ENCODE measurements at places on chromosomes 12 and 14.

DNA sequence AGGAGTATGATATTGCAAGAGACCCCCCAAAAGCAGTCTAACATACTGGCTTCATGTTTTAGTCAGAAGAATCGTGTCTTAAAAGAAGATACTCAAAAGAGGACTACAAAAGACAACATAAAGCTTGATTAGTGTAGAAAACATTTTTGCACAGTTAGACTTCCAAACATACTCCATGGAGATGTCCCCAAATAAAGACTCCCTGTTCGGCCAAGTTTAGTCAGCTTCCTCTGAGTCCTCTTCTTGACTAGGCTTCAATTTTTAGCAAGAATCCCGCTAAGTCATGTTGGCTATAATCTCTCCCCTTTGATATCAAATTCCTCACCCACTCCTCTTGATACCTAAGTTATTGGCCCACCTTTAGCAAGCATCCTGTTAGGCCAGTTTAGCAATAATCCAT, 298.0 kb downstream of the RMST start:
- no peak for DNase-seq

- peak; percentile 53 for DNase-seq
Observed at GRCh38 chr12:104733717-104734175, 224.3 kb downstream of the SLC41A2 start.

DNA sequence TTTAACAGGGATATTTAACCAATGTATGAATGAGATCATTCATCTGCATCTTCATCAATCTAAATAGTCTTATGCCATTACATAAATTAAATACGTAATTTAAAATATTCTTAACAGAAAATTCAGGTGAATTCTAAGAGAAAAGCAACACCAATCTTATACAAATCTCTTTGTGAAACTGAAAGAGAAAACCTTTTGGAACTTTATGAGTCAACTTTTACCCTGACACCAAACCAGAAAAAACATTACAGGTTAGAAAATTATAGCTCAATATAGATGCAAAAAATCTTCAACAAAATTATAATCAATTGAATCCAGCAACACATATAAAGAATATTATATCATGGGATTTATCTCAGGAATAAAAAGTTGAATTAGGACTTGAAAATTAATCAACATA, 3.4 kb downstream of the GLIPR1L1 start:
- no peak for DNase-seq

DNA sequence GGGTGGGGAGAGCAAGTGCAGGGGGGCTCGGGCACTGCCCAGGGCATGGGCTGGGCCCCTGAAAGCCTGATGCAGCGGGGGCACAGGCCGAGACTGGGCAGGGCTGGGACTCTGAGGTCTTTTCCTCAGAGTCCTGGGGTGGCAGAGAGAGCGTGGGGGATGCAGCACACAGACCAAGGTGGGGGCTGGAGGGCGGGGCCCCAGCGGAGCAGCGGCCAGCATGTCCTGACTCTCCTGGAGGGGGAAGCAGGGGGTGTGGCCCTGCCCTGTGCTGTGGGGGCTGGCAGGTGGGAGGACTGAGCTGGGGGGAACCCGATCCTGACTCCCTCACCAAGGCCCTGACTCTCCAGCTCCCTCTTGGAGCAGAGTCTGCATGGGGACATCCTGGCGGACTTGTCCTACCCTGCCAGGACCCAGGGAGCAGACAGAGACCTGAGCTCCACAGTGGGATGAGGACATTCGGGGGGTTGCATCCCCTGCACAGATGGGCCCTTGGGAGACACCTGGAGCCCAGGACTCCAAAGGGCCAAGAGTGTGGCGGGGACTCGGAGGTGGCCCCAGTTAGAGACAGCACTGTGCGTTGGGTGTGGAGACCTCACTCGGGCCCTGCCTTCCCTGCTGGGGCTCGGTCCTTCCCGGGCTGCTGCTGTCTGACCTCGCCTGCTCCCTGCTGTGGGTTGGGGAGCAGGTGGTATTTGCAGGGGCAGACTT, 326.1 kb downstream of the TMEM121 start:
- DNase-seq: no peak

- no peak for DNase-seq
Observed at GRCh38 chr12:18250313-18250916, 10.9 kb upstream of the PIK3C2G start.

- no peak for DNase-seq
Observed at GRCh38 chr14:53900499-53900898, 56.1 kb downstream of the BMP4 start.

- no peak for DNase-seq
Observed at GRCh38 chr12:11667171-11667570, 17.7 kb downstream of the ETV6 start.

DNA sequence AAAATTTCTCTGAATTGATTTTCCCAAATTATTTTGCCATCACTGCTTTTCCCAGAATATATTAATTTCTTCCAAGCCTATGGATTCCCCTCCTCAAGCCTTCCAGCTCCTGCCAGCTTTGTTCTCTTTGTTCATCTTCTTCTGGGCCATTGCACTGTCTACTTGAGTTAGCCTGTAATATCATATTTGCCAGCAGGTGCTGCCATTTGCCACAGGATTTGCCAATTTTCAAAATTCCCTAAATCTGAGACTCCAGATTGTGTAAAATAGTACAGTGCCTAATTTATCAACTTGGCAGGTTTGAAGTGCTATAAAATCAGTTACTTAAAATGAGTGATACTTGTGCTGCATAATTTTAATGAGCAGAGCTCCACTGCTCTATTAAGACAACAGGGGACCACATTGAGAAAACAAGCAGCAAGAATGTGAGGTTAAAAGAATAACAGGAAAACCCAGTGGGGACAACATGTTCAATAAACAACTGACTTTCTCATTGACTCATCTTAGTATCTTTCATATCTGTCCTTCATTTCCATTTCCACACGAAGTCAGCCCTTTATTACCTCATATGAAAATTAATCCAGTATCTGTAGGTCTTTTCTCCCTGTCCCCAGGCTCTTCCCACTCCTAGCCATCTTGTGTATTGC, 84.6 kb upstream of the CCDC196 start:
- no peak for DNase-seq

DNA sequence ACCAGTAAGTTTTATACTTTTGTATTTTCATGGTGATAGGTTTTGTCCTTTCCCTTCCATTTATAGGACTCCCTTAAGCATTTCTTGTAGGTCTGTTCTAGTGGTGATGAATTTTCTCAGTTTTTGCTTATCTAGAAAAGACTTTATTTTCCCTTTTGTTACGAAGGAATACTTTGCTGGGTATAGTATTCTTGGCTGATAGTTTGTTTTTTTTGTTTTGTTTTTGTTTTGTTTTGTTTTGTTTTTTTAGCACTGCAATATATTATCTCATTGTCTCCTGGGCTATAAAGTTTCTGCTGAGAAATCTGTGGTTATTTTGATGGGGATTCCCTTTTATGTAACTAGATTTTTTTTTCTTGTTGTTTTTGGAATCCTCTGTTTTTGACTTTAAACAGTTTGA, 67.7 kb downstream of the FBXO33 start:
- DNase-seq: no peak

DNA sequence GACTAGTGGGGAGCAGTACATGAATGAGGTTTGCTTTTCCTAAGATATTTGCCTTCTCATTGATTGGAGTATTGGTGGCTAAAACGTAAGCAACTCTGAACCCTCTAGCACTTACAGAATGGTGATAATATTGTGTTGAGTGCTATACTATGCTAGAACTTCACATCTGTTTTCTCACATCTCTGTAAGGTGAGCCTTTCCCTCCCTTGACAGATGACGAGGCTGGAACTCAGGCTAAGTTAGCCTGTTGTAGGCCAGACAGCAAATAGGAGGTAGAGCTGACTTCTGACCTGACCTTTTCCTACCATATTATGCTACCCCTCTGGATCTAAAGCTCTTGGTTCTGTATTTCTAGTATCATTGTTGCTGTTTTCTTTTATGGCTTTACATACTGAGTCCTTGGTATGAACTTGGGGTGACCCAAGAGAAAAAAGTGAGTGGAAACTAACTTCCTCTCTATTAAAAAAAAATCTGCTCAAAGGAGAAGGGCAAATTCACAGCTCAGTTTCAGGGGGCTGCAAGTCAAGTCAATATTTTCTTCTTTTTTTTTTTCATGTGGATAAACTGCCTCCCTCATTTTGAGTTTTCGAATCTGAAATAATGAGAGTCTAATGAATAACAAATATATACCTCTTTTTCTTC, 85.9 kb downstream of the CRADD start:
- DNase-seq: no peak

GRCh38 chr12:58387199-58387598, 445.8 kb downstream of the ATP23 start:
- no peak for DNase-seq

DNA sequence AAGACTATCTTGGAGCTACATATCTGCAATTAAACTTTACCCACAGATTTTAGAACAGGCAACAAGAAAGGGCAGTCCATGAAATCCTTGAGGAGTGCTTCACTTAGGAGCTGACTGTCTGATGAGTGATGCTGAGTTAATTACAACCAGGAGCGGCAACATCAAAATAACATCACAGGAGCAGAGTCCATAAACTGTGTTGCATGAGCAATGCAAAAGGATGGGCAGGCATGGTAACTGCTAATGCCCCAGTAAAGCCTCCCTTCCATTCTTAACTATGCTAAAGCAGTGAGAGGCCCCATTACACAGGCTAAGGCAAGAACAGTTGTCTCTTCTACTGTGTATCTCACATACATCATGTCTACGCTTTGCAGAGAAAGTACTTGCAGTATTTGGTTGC, 156.6 kb downstream of the PAX9 start:
- no peak for DNase-seq

DNA sequence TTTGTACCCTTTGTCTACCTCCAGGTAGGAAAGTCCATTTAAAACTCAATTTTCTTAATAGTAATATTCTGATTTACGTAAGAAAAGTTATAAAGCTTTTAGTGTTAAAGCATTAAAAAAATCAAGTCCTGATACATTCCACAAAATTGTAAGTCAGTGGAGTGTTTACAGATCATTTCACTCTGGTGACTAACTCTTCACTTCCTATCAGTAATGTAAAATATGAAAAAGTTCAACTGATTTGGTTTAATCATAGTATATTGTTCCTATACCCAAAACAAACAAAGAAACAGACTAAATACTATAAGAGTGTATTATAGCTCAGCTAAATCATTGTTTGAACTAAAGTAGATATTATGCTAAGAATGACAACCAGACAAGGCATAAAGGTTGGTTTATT, 85.9 kb downstream of the VEZT start:
- DNase-seq: no peak

DNA sequence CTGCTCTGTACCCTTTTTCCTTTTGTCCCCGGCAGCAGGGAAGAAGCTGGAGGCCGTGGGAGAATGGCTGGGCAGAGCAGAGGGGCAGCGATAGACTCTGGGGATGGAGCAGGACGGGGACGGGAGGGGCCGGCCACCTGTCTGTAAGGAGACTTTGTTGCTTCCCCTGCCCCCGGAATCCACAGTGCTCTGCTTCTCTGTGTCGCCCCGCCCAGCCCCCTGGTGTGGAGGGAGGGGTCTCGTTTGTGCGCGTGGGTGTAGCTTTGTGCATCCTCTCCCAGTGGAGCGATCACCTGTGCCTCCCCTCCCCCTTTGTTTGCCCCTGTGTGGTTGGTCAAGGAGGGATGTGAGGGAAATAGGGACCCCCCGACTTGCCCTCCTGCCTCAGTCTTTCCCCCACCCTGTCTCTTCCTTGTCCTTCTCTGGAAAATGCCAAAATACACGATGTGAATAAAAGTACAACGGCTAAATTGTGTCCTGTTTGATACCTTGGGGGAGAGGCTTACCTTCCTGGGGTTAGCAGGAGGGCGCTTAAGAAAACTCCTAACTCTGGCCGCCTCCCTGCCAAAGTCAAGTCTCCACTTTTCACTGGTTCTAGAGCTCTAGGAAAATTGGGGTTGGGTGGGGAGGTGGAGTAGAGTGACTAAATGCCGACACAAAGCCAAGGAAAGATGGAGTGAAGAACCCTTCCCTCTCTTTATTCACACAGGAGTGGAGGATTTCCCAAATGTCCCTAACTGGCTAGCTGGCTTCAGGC, 990 bp upstream of the TPI1 start:
- no peak for DNase-seq

- no peak for DNase-seq
Observed at GRCh38 chr14:36518586-36519430, 1.2 kb downstream of the NKX2-1 start.

GRCh38 chr12:127496255-127496654, 770.7 kb upstream of the TMEM132C start:
- DNase-seq: no peak

DNA sequence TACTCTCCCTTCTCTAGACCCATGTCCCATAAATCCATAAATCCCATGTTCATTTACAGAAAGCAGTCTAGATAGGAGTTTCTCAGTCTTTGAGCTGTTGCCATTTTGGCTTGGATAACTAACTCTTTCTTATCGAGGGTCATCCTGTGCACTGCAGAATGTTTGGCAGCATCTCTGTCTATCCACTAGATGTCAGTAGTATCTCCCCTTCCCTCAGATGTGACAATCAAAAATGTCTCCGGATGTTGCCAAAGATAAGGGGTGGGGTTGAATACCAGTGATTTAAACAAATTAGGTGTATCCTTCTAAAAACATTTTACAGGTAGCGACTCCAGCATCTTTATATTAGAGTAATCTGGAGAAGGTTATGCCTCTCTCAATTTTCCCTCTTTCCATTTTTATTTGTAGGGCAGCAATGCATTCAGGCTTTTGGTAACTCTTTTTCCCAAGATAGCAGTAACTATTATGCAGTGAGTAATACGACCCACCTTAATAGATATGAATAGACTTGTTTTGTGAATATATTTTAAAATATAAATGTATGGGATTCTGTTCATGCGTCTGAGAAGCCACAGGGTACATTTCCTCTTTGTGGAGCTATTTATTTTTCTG, 100.7 kb downstream of the LRRK2 start:
- no peak for DNase-seq

- DNase-seq: no peak
Observed at GRCh38 chr12:42854826-42855225, 265.3 kb upstream of the PRICKLE1 start.

GRCh38 chr14:94390372-94391086, 2.1 kb upstream of the SERPINA1 start:
- peak; percentile 49 for DNase-seq

GRCh38 chr12:23893611-23894010, 55.9 kb downstream of the SOX5 start:
- DNase-seq: no peak
